Camera-type eye (tissue), 1 donor: ENCODE measurements at places on chromosomes 4 and X. TPM values are rescaled to one million over a fixed set of nuclear protein-coding genes. Genes with fewer than 3 reads are reported as not detected.

ARHGAP6 gene
- 9.3 TPM for total RNA-seq

MAP7D2 gene
- total RNA-seq, result 3.0 TPM

CLCN5 gene
- 20.7 TPM for total RNA-seq

JCHAIN gene
- 3.0 TPM for total RNA-seq

C4orf50 gene
- 2.0 TPM for total RNA-seq

SASH3 gene
- 1.4 TPM for total RNA-seq

GLRB gene
- 15.2 TPM for total RNA-seq

LRIT3 gene
- total RNA-seq, result 5.2 TPM

SH2D1A gene
- total RNA-seq, result not detected

DCHS2 gene
- 16.0 TPM for total RNA-seq

CLDN22 gene
- not detected for total RNA-seq

CXCR3 gene
- not detected for total RNA-seq

PPP1R2C gene
- total RNA-seq, result not detected
